ENCODE measurements at places on chromosomes 6 and 20. TPM values are rescaled to one million over a fixed set of nuclear protein-coding genes. Genes with fewer than 3 reads are reported as not detected.

DNA sequence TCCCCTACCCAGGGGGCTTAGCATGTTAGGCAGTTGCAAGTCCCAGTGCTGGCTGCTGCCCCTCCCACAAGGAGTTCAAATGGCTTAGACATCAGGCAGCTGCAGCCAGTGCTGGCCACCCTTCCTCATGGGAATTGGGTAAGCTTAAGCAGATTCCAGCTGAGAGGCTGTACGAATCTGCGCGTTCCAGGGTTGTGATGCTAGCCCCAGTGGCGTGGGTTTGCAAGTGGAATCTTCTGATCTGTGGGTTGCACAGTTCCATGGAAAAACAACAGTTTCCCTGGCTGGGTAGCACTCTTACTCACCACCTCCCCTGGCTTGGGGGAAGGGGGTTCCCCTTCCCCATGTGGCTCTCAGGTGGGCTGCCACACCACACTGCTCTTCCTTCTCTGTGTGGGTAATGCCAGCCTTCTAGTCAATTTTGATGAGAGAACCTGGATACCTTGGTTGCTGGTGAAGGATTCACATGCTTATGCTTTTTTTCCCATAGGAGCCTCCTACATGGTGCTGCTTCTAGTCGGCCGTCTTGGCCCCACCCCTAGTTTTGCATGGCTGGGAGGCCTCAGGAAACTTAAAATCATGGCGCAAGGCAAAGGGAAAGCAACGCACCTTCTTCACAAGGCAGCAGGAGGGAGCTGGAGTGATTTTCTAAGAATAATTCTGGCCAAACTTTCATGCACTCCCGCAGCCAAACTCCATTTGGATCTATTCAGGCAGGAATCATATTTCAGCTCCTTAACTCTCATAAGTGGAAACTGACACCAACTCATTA lies 13.0 kb downstream of the DYNLT2 start:
- DNase-seq, result peak; percentile 25

- DNase-seq, result no peak
These were observed 35.4 kb upstream of the E2F3 start for GRCh38 chr6:20366082-20366830.

GRCh38 chr20:52439375-52439774 lies 247.8 kb upstream of the ZFP64 start:
- DNase-seq, result no peak

GRCh38 chr6:109759098-109759955 lies 68.2 kb downstream of the FIG4 start:
- DNase-seq, result no peak

- no peak for DNase-seq
These were observed 64.3 kb upstream of the CD93 start for GRCh38 chr20:23150304-23151007.

DNA sequence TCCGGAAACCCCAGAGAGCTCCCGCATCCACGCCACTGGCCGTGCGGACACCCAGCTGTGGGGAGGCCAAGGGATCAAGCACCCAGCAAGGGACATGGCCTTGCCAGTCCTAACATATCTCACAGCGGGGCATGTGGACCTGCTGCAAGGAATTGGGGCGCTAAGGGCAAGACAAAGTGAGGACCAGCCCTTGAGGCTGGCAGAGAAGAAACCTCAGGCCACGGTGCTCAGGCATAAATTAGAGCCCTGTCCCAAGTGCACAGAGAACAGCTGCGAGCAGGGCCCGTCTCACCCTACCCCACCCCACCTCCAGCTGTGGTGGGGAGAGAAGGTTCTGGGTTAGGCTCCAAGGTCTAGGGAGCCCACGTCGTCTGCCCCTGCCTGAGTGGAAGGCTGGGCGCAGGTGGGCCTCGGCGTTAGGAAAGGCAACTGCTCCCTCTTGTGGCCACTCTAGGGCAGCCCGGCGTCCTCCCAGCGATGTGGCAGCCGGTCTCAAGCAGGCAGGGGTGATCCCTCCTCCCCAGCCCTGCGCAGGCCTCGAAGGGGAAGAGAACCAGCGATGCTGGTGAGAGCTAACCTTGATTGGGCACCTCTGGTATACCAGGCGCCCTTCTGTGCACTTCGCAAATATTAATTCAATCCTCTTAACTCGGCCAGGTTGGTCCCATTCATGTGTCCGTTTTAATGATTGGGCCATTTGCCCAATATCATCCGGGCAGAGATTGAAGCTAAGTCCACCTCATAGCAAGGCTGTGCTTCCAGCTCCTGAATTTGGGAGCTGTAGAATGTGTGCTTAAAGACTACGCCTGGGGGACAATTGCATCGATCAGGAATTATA lies 235.8 kb downstream of the NFATC2 start:
- DNase-seq, result peak; percentile 71

DNA sequence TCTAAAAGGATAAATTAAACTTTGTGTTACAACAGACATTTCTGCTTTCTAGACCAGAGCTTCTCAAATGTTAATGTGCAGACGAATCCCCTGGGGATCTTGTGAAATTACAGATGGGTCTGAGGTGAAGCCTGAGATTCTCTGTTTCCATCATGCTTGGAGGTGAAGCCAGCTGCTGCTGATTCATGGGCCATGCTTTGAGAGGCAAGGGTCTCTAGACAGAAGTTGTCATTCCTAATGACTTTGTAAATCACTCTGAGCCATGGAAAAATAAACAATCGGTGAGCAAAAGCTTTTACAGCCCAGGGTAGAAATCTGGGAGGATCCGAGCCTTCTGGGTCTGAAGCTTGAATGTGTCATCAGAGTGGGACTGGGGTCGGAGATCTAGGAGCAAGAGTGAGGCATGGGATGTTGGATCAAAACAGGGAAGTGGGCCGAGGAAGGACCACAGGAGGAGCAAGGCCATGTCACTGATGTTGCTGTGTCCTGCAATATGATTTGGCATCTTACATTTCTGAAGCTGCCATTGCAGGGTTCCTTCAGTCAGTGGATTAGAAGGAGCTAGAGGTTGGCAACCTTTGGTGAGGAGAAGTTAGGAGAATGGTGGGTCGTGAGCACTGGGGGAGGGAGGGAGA lies 77.3 kb downstream of the TRMT11 start:
- no peak for DNase-seq

- DNase-seq, result no peak
These were observed 56.8 kb downstream of the MDGA1 start for GRCh38 chr6:37640786-37641395.

GRCh38 chr6:159098636-159099106 lies 53.9 kb upstream of the TAGAP start:
- no peak for DNase-seq

DNA sequence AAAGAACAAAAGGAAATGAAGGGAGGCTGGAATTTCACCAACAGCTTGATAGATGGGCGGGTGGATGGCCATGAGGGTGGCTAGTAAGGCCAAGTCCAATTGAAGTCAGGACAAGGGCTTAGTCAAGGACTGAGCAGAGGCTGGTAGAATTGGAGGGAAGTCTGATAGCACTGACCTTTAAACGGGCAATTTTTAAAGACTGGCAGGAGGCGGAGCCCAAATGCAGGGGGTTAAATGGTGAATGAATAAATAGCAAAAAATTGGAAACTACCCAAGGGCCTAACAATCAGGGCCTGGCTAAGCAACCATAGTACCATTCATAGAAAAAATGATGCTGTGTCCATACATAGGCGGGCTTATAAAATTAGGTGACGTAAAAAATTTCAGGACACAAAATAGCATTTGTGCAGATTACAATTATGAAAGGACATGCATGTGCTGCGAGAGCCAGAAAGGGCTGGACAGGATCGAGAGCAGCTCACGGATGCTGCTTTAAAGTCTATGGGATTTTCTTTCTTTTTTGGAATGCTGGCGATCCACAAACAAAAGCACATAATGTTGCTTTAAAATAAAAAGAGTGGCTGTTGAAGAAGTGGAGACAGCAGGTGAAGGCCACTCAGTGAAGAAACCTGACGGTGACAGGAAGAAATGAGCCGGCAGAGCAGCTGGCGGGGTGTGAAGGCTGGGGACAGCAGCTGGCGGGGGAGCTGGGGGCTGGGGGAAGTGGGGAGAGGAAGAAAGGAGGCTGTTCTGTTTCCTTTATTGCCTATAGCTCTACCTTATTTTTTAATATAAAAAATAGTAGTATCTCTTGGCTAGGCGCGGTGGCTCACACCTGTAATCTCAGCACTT lies 42.8 kb upstream of the TAF8 start:
- DNase-seq, result no peak

- DNase-seq, result no peak
These were observed 74.0 kb downstream of the PTPRA start for GRCh38 chr20:2946988-2947961.

DNA sequence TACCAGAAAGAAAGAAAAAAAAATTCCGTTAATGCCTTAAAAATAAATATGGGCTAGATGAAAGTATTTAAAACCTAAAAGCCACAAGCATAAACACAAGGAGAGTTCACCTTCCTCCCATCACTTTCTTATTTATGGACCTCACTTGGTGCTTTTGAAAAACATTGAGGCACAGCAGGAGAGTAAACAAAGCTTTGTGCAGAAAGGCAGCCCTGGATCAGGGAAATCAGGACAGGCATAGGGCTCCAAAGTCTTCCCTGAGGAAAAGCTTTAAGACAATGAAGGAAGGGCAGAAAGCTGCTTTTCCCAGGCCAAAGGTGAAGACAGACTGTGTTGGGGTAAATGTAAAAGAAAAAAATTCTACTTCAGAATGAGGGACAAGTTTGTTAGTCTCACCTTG lies 207.9 kb downstream of the CLVS2 start:
- DNase-seq, result no peak

The IPCEF1 gene
- polyA plus RNA-seq, result 6.9 TPM

The MYBL2 gene
- polyA plus RNA-seq, result 25.8 TPM

The IMPG1 gene
- 1.4 TPM for polyA plus RNA-seq

The CLPSL1 gene
- polyA plus RNA-seq, result not detected

The COL19A1 gene
- polyA plus RNA-seq, result 0.77 TPM

The GSTA3 gene
- 1.5 TPM for polyA plus RNA-seq

The TP53RK gene
- polyA plus RNA-seq, result 14.2 TPM

The EEF1A2 gene
- 0.28 TPM for polyA plus RNA-seq
